ENCODE measurements at places on chromosomes 3 and 15.

GRCh38 chr3:160707187-160707794 lies 30.3 kb downstream of the ARL14 start:
- peak; percentile 38 for DNase-seq
- H3K27ac ChIP-seq: peak overlapping the region; percentile 3
- no peaks in the 10 kb centered on the region for H3K27me3 ChIP-seq

DNA sequence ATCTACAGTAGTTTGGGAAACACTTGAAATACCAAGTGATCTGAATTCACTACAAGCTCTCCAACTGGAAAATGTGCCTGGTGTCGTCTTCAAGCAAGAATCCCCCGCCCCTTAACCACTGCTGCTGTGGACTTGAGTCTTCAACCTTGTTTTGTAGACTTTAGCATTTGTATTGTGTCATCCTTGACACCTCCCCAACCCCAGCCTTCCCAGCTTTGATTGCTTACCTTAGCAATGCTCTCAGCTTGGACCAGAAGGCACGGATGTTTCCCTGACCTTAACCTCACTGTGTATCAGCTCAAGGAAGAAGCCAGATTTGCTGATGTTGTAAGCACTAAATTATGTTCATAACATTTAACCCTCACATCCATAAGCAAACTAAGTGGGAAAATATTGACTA lies 146.4 kb downstream of the IGF1R start:
- no peak for DNase-seq
- no peak overlapping the region for H3K4me3 ChIP-seq
- peak overlapping the region; percentile 15 for H3K27ac ChIP-seq
- peaks cover 94% of the 10 kb centered on the region for H3K4me1 ChIP-seq
- no peaks in the 10 kb centered on the region for H3K36me3 ChIP-seq
- no peaks in the 10 kb centered on the region for H3K27me3 ChIP-seq

DNA sequence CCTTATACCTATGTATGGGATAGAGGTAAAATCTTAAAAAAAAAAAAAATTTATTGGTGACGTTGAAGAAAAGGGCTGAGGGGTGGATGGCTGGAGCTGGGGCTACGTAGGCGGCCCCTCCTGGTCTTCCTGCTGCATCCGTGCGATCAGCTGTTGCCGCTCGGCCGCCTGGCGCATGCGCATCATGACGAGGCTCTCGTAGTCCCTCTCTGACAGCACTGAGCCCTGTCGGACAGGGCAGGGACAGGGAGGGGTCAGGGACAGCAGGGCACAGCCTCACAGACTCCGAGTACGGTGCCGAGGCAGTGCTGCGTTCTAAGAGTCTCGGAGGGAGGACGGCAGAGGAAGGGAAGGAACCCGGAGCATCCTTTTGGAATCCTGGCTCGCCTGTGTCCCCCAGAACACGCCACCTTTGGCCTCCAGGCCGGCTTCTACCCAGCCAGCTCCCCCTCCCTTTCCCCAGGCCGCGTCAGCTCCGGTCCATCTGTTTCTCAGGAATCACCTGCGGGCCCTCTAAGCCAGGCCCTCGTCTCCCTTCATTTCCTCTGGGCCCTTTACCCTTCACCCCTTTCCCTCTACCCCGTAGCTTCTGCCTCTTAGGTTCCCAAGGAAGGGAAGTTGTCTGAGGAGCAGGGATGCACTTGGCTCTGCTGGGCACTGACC lies 1.8 kb upstream of the C15orf62 start:
- H3K36me3 ChIP-seq: no peaks in the 10 kb centered on the region
- peaks cover 45% of the 10 kb centered on the region for H3K4me1 ChIP-seq
- no peak for DNase-seq
- no peak overlapping the region for H3K27ac ChIP-seq

DNA sequence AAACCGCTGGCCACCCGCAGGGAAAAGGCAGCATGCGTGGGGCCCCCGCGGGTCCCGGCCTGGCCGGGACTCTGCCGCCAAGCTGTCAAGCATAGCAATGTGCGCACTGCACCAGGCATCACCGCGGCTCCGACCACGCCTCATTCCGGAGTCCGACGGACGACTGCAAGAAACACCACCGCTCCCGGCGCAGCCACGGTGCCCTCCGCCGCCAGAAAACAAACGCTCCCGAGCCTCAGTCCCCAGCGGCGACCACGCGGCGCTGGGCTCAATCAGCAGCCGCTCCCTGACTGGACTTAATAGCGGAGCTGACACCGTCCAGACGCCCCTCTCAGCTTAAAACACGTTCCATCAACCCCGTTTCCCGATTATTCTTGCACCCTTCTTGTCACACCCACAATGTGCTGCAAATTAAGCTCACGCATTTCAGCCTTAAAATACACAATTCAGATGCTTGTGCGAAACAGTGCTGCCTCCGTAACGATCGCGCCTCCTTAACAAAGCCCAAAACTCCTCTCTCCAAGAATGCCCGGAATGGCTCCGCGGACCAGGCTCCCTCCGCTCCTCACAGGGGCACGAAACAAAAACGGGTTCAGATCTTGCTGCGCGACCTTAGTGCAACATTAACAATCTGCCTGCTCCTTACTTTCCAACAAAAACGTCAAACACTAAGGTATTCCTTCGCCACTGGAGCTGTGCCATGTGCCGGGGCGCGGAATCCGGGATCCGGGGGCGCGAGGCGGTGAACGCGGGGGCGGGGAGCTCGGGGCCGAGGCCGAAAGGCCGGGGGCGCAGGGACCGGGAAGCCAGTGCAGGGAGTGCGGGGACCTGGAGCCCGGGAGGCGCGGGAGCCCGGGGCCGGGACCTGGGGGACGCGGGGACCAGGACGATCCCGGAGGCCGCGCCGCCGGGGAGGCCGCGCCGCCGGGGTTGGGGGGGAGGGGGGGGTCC lies 655 bp downstream of the CYFIP1 start:
- 0 out of 2 replicates have a peak, but pooled peaks cover 6% of the 10 kb centered on the region for H3K4me1 ChIP-seq
- H3K27ac ChIP-seq: peak overlapping the region; percentile 77
- no peaks in the 10 kb centered on the region for H3K27me3 ChIP-seq

DNA sequence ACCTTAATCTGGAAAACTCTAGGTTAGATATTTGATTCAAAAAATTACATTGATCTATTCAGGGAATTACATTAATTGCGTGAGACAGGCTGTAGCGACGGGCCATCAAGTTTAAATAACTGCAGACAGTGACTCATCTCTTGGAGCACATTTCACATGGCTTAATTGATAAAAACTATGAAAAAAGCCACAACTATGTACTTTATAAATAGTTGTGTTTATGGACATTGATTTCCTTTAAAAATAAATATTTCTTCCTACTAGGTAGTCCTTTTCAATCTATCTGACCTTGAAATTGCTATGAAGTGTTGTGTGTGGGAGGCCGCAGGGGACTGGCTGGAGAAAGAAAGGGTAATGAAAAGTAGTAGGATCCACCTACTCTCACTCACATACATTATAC lies 157.8 kb downstream of the IL1RAP start:
- H3K27me3 ChIP-seq: no peaks in the 10 kb centered on the region
- no peaks in the 10 kb centered on the region for H3K36me3 ChIP-seq
- no peak overlapping the region for H3K4me3 ChIP-seq
- H3K27ac ChIP-seq: no peak overlapping the region
- DNase-seq: no peak

- H3K27ac ChIP-seq: no peak overlapping the region
- no peaks in the 10 kb centered on the region for H3K27me3 ChIP-seq
- DNase-seq: no peak
These were observed 23.7 kb downstream of the CEP19 start for GRCh38 chr3:196688349-196688748.

GRCh38 chr3:9203317-9203716 lies 46.1 kb downstream of the SRGAP3 start:
- no peak for DNase-seq
- no peaks in the 10 kb centered on the region for H3K36me3 ChIP-seq
- H3K27ac ChIP-seq: no peak overlapping the region
- no peaks in the 10 kb centered on the region for H3K27me3 ChIP-seq
- no peaks in the 10 kb centered on the region for H3K4me1 ChIP-seq
- no peak overlapping the region for H3K4me3 ChIP-seq

DNA sequence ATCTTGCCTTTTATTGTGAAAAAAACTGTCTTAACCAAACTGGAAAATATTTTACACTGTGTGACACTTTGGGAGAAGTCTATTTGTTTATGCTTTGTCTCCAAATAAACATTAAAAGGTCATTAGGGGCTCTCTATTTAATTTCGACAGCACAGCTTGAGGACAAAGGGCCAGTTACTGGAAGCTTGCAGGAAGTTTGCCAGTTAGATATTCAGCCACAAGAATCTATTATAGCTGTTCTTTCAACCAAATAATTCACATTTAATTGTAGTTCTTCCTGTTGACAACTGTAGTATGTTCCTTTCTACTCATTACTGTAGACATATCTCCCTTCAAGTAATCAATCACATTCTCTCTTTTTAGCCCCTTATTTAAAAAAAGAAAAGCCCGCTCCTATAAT lies 6.1 kb downstream of the CP start:
- H3K36me3 ChIP-seq: no peaks in the 10 kb centered on the region
- no peak overlapping the region for H3K4me3 ChIP-seq
- H3K4me1 ChIP-seq: peaks cover 33% of the 10 kb centered on the region
- no peak for DNase-seq

GRCh38 chr3:17749281-17749680 lies 6.8 kb upstream of the TBC1D5 start:
- no peak overlapping the region for H3K4me3 ChIP-seq
- DNase-seq: no peak
- H3K4me1 ChIP-seq: no peaks in the 10 kb centered on the region
- no peaks in the 10 kb centered on the region for H3K36me3 ChIP-seq

DNA sequence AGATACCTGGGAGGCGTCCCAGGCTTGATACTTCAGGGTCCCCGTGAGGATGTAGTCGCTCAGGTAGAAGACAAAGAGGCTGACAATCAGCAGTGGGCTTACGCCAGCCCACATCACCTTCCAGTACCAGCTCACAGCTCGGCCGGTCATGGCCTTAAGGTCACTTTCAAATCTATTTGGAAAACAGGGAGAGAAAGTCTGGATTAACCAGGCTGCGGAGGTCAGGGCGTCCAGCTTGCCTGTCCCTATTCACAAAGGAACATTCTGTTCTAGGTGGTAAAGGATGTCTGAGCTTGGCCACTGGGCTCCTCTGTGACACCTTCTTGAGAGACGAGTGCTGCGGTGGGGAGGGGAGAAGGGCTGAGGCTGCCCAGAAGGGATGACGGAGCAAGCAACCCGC lies 36.5 kb downstream of the SLC6A20 start:
- no peak overlapping the region for H3K27ac ChIP-seq
- H3K4me3 ChIP-seq: no peak overlapping the region
- H3K36me3 ChIP-seq: no peaks in the 10 kb centered on the region

DNA sequence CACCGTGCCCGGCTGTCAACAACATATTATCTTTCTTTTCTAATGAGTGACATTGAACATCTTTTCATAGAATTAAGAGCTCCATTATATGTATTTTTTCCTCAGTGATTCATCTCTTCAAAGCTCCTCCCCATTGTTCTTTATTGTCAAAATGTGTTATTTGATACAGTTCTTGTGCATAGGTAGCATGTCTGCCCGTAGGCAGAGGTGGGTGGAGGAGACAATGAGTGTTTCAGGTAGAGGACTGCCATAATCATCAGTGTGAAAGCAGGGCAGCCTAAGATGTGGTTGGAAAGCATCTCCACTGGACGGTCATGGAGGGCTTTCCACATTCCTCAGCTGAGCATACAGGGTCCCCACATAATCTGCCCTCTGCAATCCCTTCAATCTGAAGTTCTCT lies 452.0 kb upstream of the MCTP2 start:
- no peaks in the 10 kb centered on the region for H3K4me1 ChIP-seq
- no peaks in the 10 kb centered on the region for H3K36me3 ChIP-seq
- no peak overlapping the region for H3K27ac ChIP-seq
- no peaks in the 10 kb centered on the region for H3K27me3 ChIP-seq
- H3K4me3 ChIP-seq: no peak overlapping the region

DNA sequence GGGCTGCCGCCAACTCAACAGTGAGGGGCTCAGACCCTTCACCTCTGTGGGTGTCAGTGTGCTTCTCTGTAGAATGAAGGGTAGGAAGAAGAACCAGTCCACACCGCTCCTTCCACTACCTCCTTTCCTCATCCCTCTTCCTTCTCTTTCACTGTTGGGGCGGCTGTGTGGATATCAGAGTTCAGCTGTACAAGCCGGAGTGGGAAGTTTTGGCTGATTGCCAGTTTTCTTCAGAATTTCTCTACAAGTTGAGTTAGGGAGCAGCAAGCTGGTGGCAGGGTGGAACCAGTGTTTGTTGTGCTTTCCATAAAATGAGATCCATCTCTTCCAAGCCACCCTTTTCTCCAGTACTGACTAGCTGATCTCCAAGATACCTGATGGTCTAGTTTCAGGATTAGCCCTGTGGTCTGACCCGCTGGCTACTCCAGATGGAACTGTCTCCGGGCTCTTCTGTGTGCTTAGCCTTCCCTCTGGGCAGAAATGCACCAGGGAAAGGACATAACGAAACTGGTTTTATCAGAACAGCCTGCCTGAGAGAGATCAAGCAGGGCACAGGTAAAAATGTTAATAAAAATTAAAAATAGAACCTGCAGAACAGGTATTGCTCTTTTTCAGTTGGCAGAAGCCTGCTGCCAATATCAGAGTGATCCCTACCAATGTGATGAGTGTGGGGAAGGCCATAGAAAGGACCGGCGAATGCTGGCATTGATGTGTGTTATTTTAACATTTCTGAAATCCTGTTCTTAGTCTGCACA lies 169.9 kb upstream of the TSC22D2 start:
- H3K36me3 ChIP-seq: no peaks in the 10 kb centered on the region
- DNase-seq: no peak
- H3K4me3 ChIP-seq: no peak overlapping the region
- H3K4me1 ChIP-seq: peaks cover 14% of the 10 kb centered on the region

GRCh38 chr3:149586871-149587270 lies 71.0 kb downstream of the WWTR1 start:
- DNase-seq: peak; percentile 88
- no peaks in the 10 kb centered on the region for H3K36me3 ChIP-seq
- H3K4me1 ChIP-seq: peaks cover 100% of the 10 kb centered on the region
- H3K4me3 ChIP-seq: no peak overlapping the region
- H3K27me3 ChIP-seq: no peaks in the 10 kb centered on the region
- H3K27ac ChIP-seq: peak overlapping the region; percentile 100

GRCh38 chr3:154954757-154955156 lies 125.4 kb upstream of the MME start:
- no peaks in the 10 kb centered on the region for H3K4me1 ChIP-seq
- no peak for DNase-seq
- no peaks in the 10 kb centered on the region for H3K36me3 ChIP-seq
- no peak overlapping the region for H3K27ac ChIP-seq

GRCh38 chr3:173618703-173619102 lies 221.2 kb downstream of the NLGN1 start:
- no peak for DNase-seq
- no peaks in the 10 kb centered on the region for H3K27me3 ChIP-seq
- no peak overlapping the region for H3K27ac ChIP-seq
- H3K36me3 ChIP-seq: no peaks in the 10 kb centered on the region
- H3K4me3 ChIP-seq: no peak overlapping the region

- no peak overlapping the region for H3K27ac ChIP-seq
- H3K36me3 ChIP-seq: peaks cover 8% of the 10 kb centered on the region
- no peaks in the 10 kb centered on the region for H3K4me1 ChIP-seq
These were observed 43.6 kb downstream of the PDIA5 start for GRCh38 chr3:123110282-123110975.

DNA sequence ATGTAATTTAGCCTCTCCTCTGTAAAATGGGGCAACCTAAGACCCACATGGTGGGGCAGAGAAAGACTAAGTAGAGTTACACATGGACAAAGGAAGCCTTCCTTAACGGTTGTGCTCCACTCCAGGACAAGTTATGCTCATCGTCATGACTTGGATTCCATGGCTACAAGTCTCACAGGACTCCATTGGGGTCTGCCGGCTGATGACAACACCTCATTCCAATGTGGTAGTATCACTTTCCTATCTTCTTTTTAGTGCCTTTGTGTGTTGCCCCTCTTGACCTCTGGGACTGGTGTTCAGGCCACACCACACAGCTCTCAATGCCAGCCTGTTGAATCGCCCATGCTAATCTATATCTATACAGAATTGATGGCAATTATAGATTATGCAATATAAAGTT lies 181.3 kb upstream of the WNT5A start:
- H3K27me3 ChIP-seq: no peaks in the 10 kb centered on the region
- H3K36me3 ChIP-seq: no peaks in the 10 kb centered on the region
- no peak overlapping the region for H3K4me3 ChIP-seq

All from Panc1 (cell line).